ENCODE measurements at places on chromosomes 12 and 14.

DNA sequence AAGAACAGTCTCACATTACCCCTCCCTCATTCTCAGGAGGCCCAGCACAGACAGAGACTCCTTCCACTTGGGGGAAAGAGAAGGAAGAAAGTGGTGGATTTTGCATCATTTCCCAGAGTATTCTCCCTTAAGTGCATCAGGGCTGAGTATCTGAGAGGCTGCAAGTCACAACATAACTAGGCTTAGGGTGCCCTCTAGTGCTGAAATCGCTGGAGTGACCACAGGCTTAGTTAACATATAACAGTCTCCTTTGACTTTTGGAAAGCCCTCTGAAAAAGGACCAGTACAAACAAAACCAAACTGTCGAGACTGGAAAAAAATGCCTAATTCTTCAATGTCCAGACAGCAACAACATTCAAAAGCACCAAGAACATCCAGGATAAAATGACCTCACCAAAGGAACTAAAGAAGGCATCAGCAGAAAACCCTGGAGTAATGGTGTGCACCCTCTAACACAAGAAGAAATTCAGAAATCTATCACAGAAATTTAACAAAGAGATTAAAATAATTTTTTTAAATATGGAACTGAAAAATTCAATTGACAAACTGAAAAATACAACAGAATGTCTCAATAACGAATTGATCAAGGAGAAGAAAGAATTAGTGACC lies 412.3 kb downstream of the RPS29 start:
- DNase-seq: peak; percentile 74

- DNase-seq: no peak
Measured at GRCh38 chr12:4615667-4616066, 33.2 kb downstream of the AKAP3 start.

GRCh38 chr12:25960143-25960542 lies 1.7 kb downstream of the RASSF8 start:
- DNase-seq: peak; percentile 19

- DNase-seq: peak; percentile 49
Measured at GRCh38 chr12:56104815-56105608, 653 bp downstream of the PA2G4 start.

DNA sequence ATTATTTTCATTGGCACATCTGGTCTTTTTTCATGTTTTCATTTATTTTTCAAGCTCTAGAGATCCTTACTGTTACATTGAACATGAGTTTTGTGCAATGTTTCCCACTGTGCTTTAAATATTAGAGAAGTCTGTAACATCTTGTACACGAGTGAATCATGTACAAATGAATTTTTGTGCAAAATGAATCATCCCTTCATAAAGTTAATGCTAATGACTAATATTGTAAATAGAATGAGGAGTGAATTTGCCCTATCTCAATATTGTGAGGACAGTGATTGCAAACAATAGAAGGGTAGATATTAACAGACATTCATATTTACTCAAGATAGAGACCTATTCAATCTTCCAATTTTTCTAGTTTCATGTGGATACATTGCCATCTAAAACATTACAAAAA lies 463.3 kb upstream of the FOXG1 start:
- DNase-seq: no peak

DNA sequence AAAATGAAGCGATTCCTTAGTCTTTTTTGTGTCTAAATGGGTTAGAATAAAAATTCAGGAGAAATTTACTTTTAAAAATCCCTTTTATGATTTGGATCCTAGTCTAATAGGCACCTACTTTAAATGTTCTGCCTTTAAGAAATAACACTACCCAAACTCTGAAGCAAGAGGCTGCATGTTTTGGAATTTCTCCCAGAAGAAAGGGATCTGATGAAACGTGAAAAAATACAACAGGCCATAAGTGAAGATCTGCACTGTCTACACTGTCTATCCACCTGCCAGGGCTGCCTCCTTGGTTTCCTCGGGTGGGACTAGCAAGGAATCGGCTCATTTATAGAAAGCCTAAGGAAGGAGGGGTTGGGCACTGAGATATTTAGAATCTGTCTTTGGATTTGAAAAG lies 22.1 kb downstream of the ACVR1B start:
- no peak for DNase-seq

DNA sequence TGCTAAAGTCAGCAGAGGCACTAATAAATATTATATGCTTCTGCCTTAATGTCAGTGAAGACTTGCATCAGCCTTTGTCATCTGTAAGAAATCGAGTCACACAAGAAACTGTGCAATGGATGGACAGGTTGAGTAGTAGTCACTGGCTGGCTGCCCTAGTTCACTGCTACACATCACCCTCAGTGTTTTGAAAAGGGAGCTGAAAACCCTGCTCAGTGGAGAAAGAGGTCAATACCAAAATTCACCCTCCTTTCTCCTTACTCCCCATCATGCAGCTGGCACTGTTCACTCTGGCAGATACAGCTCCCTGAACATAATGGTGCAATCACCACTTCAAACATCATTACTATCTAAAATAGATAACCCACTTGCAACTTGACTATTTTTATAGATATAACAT lies 6.6 kb downstream of the ANKS1B start:
- no peak for DNase-seq

DNA sequence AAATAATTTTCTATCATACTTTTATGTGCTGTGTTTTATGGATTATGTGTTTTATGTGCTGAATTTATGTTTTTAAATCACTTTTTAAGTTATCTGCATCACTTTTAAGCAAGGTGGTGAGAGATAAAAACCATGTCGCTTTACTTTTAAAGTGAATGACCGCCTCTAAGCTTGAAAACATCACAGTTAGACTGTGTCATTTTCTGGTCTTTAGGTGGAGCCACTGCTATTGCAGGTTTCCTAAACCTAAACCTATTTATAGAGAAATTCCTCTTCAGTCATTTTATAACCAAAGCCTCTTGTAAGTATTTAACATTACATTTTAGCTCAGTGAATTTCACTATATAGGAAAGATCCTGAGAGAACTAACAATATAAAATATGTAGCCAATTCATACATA lies 21.0 kb upstream of the MDM2 start:
- DNase-seq: peak; percentile 10

DNA sequence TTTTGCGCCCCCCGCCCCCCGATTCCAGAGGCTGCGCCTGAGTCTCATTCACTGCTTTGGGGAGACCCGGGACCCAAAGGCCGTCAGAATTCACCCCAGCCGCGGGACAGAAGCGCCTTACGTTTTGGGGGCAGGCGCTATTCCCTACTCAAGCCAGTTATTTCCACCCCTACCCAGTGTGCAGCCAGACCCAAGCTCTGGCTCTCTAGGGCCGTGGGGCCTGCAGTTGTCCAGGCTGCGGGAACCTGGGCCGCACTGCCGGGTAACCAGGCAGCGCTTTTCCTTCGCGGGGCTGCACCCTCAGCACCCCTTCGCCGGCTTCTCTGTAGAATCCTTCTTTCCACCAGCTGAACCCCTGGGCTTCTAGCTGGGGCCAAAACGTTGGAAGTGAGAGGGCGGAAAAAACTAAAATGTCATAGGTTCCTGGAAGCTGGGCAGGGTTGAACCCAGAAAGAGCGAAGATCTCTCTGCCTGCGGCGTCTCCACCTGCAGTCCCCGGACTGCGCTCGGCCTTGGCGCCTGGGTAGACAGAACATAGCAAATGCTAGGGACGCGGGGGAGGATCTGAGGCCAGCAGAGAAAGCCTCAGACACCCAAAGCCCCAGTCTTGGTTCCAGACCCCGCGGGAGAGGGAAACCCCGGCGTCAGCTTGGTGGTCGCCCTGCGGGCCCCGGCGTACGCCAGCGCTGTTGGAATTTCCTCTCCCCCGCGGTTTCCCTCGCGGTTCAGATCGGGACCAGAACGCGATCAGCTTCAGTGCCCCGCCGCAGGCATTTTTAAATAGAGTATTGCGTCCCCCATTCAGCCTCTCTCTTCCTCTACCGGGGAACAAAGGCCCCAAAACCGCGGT lies 18.3 kb downstream of the TBX3 start:
- no peak for DNase-seq

- DNase-seq: no peak
Measured at GRCh38 chr14:51004801-51005526, 60.7 kb upstream of the PYGL start.

DNA sequence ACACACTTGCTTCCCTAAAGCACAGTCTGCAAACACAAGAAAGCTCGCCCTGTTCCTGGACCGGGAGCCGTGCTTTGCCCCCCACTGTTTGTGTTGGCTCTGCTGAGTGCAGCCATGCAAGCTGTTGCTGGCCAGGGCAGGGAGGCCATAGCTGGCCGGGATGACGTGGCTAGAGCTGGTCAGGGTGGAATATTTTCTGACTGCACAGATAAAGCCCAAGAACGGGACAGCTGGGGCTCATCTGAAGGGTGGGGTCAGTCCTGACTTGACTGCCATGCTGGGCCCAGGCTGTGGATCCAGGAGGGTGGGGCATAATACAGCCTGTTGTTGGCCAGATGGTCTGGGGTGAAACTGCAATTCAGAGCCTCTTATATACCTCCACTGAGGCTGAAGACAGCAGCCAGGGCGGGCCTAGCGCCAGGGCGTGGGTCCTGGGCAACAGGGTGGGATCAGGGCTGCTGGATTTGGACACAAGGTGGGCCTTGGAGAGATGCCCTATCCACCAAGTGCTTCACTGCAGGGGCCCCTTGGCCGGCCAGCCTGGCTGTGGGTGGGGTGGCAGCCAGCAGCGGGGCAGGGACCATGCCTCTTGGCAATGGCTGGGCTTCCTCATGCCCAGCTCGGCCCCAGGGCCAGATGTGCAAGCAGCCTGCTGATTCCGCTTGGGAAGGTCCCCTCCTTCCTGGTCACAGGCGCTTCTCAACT lies 14.8 kb downstream of the KMT5A start:
- DNase-seq: no peak

DNA sequence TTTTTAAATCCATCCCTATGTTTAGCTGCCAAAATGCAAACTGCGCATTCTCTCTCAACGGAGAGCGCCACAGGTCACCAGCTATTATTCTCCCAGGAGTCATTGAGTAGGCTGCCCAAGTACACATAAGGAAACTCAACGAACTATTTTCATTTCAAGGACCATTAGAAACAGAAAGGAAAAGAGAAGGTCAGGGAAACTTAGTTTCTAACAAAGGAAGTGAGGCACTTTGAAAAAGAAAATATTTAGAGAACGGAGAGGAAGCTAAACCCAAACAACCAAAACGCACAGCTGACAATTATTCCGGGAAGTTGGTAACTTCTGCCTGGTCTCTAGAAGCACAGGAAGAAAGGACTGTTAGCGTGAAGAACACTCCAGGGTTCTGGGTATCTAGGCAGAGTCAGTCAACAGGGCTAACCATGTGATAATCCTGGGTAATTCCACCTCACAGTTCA lies 23.5 kb downstream of the GPHB5 start:
- no peak for DNase-seq

GRCh38 chr12:2282318-2282717 lies 229.5 kb downstream of the CACNA1C start:
- DNase-seq: no peak

GRCh38 chr12:69366796-69367195 lies 7.3 kb downstream of the YEATS4 start:
- DNase-seq: no peak

- no peak for DNase-seq
Measured at GRCh38 chr12:30546121-30546520, 149.5 kb downstream of the IPO8 start.

DNA sequence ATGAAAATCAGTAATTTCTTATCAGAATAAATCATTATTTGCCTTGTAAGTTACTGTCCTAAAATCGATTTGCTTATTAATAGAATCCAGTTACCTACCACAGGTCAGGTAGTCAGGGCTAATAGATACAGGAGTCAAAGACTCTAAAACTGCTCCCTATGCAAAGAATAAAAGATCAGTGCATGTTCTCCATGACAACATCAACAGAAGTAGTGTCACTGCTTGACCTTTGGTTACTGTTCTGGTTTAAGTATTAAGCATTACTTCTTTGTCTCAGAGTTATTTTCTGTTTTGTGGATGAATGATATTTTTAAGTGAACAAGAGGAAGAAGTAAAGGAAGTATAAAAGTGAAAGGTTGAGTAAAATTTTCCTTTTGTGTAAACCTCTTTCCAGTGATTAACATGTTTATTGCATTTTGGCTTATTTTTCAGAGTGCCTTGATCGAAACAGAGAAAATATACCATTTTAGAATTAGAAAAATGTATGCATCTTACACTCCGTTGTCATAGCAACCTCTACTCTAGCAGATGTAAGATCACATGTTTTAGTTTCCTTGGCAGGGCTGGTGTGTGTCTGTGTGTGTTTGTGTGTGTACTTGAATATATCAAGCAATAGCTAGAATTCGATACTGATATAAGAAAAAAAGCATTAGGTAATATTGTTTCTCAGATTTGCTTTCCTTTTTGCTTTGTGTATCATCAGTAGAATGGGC lies 44.7 kb downstream of the ABCD2 start:
- DNase-seq: no peak

DNA sequence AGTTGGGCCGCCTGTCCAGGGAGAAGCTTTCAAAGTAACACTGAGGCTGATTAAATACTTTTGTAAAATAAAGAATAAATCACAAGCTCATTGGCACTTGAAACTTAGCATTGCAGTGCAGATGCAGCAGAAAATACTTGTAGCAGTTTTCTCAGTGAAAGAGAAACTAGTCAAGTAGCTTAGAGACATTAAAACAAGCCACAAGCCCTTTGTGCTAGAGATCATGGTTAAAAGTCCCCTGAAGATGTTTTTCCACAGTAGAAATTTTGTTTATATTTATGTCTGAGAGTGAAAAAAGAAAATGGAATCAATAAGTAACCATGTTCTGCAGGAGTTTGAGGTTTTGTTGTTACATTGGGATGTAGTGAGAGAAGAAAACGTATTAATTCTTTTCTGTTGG lies 5.9 kb downstream of the PSEN1 start:
- DNase-seq: no peak

GRCh38 chr14:44887596-44887955 lies 74.2 kb downstream of the KLHL28 start:
- DNase-seq: no peak

Measured in RPMI8226 (cell line).